ENCODE measurements at places on chromosomes 5 and 9.

DNA sequence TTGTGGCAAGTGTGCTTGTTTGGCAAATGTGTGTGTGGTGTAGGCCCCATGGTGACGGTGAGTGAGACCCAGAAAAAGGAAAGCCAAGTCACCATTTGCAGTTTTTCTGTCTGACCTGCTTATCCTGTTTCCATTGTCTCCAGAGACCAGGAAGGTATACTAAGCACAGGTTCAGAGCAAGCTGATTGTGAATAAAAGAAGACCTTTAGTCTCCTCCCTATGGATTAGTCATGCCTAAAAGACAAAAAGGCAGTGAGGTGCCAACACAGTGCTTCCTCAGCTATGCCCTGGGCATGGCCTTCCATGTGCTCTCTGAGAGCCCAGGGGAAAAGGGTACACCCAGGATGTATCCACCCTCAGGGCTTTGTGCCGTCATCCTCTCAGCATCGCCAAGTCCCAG lies 49.2 kb upstream of the SHOC1 start:
- DNase-seq: no peak

DNA sequence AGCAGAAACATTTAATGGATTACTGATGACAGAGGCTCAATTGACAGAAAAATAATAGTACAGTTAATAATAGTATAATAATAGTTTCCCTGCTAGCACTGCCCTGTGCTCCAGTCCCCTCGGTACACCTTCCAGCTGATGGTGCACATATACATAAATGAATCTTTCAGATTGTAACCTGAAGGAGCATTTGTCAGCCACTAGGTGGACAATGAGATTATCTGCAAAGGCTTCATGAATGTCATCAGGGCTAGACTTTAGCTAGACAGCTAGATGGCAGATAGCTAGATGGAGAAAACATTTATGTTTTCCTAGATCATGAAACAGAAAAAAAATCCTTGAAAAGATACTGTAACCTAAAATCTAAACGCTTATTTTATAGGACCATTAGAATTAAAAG lies 304.4 kb upstream of the SMC2 start:
- DNase-seq: no peak

DNA sequence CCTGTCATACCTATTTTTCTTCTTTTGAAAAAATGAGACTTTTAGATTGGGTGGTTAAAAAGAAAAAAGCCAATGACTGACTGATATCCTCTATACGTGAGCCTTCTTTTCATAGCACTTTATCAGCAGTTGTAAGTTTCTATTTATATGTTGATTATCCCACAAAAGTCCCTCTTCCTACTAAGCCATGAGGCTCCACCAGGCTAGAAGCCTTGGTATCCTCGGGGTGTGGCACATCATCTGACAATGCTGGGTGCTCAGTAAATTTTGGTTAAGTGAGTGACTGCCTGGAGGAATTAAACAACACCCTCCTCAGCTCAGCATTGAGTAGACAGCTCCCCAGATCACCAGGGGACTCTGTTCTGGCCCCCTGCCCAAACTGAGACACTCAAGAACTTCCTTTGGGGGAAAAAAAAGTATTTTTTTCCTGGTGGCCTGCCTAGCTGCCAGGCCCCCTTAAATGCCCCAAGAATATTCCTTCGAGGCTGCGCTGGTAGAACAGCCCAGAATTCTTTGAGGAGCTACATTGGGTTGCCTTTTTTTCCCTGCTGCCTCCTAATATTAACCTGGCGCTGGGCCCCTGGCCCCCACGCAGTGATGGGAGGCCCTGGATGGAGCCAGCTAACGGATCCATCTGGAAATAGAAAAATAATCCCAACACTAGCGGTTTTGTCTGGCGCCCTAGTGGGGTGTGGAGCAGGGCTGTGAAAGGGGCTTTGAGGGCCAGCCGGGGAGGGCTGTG lies 23.4 kb upstream of the COL27A1 start:
- DNase-seq: no peak

DNA sequence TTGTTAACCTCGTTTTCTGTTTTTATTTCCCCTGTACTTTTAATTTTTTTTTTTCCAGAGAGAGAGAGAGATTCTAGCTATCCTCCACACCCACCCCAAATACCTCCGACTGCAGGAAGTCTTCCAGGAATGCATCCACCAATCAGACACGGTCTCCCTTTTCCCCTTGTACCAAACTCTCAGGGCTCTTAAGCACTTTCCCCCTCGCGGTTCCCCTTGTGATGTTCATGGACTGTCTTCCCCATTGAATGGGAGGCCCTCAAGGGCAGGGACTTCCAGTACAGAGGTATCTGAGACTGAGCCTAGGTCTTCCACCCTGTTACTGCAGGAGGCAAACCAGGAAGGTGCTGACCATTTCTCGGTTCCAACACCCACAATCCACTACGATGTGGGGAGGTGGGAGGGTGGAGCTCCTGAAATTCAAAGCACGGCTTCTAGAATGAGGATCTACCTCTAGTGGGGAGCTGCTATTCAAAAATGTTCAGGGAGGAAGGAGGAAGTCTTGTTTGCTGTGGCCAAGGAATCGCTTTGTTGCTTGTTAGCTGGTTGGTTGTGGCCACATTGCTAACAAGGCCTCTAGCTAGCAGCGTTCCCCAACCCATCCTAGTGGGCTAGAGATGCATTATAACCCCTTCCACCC lies 37.5 kb upstream of the PTGS1 start:
- no peak for DNase-seq

DNA sequence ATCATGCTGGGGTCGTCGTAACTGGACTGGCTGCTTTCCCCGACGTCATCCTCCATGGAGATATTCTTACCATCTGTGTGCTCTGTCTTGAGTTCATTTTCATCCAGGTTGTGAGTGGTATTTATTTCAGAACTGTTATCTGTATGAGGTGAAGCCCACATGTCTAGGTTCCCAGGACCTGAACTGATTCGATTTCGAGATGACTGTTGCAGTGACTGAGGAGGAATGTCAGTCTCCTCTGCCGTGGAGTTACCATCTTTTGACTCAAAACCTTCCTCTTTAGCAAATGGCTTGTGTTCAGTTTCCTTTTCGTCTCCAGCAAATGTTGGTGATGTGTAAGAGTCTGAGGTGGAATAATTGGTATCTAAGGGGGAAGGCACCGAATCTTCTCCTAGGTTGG lies 55.2 kb upstream of the PCA3 start:
- no peak for DNase-seq

GRCh38 chr9:128159522-128159783 lies 612 bp upstream of the BBLN start:
- DNase-seq: no peak

GRCh38 chr9:138053996-138054752 lies 176.6 kb downstream of the CACNA1B start:
- no peak for DNase-seq

GRCh38 chr5:36900283-36900682 lies 23.7 kb downstream of the NIPBL start:
- DNase-seq: no peak
